ENCODE measurements at places on chromosomes 4 and X.

- DNase-seq, result no peak
These were observed 388.0 kb upstream of the GALNT7 start for GRCh38 chr4:172780566-172781081.

GRCh38 chr4:119592830-119593229 lies 35.8 kb downstream of the PDE5A start:
- DNase-seq, result no peak

DNA sequence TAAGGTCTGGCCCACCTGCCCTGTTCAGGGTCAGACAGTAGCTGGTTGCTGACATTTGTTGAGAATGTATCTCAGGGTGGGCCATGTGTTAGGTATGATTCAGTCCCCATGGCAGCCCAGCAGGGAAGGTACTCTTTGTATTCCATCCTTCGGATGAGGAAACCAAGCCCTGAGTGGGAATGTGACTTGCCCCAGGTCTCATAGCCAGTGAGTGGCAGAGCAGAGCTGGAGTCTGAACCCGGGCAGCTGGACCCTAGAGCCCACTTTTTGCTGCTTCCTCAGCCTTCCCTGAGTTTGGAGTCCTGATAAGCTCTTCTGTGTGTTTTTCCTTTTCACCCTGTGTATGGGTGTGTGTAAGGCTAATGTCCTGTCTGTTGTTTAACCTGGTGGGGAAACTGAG lies 21.6 kb upstream of the UBA1 start:
- DNase-seq, result no peak

DNA sequence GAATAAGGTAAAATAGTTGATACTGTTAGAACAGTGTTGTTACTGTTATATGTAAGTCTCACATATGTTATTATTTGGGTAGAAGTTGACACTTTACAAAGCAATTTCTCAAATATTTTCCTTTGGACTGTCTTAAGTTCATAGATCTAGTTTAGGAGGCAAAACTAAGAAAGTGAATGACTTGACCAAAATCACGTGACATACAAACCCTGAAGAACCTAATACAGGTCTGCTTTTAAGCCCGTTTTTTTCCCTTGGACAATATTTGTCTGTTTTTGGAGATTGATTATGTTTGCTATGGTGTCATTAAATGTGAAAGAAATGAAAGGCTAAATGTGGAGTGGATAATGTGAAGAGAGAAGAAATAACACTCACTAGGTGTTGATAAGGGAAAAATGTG lies 644.9 kb upstream of the PITX2 start:
- DNase-seq, result no peak

DNA sequence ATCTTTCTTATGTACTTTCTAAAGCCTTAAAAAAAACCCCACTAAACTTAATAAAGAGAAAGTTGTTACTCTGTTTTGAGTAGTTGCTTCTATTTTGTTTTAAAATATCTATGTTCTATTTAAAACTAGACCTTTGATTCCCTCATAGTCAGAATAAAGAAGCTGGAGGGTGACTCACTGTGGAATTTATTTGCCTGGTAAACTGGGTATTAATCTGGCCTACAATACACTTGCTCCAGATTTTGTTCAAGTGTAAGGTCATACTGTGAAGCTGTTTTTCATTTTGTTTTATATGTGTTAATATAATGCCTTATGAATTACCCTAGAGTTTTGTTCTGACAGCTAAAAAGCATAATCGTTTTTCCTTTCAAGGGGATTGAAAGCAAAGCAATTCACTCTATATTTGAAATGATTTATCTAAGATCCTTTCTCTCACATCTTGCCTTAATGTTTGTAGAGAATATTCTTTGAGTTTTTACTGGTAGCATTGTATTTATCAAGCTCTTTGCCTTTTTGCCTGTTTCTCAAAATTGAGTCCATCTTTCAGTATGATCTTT lies 277.4 kb upstream of the PITX2 start:
- DNase-seq, result no peak

- no peak for DNase-seq
These were observed 7.4 kb downstream of the ADRA2C start for GRCh38 chr4:3773552-3774001.

DNA sequence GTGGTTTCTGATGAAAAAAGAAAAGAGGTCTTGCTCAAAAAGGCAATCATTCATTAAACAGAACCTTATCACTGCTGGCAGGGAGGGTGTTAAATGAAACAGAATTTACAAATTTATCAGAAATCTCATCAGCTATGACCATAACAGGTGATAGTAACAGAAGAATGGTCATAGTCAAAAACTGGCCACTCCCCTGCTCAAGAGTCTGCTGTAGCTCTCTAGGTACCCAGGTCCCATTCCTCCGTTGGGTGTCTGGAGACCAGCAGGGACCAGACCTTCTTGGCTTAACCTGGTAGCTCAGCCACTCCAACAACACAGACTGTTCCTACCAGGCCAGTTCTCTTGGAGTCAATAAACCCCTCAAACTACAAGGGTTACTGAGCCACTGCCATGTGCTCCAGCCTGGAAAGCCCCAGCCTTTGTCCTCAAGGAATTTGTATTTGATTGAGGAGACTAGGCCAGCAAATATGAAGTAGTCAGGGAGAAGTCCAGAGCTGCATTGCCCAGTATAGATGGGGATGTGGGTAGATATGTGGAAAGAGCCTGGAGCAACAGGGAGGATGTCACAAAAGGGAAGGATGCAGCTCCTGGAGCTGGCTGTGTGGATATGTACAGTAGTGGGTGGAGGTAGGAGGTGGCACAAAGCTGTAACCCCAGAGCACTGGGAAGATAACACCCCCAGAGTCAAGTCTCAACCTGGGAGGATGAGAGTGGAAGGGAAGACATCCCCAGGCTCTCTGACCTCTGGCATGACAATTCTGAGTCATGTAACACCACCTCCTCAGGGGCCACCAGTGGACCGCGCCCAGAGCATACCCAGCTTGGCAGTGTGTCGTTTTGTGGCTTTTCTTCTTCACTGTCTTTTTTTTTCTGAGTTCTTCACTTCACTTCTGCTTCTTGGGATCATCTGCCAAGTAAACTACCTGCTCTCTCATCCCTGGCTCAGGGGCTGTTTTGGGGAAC lies 21.9 kb downstream of the RASL11B start:
- no peak for DNase-seq

DNA sequence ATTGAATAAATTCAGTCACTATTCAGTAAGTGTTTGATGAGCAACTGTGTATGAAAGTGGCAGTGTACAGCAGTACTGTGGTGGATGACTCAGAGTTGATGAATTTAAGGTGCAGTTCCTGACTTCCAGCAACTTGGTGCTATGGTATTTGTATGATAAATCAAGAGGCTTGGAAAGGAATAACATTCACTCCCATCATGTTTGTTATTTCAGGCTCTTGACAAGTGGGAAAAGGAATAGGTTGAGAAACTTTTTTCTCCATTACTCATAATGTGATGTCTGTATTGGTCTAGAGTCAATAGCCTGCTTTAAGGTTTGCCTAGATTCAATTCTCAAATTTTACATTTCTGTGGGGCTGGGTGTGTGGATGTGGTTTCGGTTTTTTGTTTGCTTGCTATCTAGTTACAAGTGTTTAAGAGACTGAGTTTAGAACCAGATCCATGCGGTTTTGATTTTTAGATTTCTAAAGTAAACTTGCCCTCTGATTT lies 35.1 kb upstream of the CYP2U1 start:
- no peak for DNase-seq

- no peak for DNase-seq
These were observed 904.2 kb downstream of the STPG2 start for GRCh38 chr4:97238956-97239666.

GRCh38 chr4:123856689-123857545 lies 460.3 kb downstream of the SPRY1 start:
- no peak for DNase-seq

DNA sequence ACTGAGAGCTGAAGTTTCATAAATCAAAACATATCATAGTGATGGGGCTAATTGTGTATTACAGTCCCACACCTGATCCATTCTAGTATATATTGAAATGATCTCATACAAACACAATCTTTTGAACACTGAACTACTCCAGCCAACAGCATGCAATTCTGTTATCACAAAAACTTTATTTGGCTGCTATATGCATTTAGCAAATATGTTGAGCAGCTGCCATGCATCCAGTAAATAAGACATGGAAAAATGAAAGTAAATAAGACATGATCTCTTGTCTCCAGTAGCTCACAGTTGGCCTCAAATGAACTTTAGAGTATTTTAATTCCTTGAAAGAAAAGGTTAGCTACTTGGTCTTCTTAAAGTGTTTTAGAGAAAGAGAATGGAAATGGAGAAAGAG lies 2.1 kb downstream of the AMBN start:
- no peak for DNase-seq

- DNase-seq, result no peak
These were observed 335.8 kb downstream of the SH3BGRL start for GRCh38 chrX:81537723-81538122.

DNA sequence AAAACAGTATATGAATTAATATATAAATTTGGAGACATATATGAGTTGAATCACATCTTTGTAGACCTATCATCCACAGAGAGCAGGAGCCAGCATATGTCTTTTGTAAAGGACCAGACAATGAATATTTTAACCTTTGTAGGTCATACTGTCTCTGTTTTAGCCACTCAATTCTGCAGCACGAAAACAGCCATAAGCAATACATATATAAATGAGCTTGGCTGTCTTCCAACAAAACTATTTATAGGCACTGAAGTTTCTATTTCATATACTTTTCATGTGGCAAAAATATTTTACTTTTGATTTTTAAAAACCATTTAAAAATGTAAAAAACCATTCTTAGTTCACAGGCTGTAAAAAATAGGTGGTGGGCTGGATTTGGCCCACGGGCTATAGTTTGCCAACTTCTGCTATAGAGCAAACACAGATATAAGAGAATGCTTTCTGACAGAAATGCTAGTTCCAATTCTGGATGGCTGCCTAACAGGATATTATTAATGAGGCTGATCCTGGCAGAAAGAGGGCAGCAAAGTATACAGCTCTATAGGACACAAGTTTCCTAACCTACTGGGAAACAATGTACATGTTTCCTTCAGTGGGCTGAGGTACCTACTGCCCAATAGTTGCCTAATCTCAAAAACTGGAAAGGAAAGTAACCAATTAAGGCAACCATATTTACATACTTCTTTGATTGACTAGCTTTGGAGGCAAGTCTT lies 58.1 kb upstream of the UCP1 start:
- no peak for DNase-seq

DNA sequence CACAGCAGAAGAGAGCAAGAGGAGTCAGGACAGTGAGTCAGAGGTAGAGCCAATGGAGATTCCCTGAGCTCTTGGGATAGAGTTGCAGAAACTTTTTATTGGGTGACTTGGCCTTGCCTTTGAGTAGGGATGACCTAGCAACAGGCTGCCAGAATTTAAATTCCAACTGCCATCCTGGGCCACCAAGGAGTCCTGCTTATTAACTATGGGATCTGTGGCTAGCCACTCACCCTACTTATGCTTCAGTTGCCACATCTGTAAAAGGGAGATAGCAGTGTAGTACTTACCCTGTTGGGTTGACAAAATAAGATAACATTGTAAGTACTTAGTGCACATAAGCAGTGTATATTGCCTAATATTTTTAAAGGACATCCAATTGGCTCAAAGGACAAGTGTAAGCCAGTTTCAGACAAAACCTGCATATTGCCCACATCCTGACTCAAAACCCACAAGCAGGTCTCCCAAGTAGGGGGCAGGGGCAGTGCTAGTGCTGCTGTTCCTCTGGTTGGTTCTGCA lies 43.5 kb upstream of the TMEM164 start:
- DNase-seq, result peak; percentile 30

DNA sequence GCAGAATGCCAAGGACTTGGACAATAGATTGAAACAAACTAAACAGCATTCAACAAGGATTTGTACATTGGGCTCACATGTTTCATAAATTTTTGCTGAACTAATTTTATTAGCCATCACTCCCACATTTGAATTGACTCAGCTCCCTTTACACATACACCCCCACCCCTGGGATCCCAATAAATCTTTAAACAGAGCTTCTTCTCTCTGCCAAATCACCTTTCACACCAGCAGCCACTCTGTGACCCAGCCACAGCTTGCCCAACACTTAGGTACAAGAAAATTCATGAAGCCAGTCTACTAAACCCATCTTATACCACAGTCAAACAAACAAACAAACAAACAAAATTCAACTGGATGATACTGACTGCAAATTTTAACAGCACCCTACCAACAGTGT lies 21.6 kb downstream of the PHKA2 start:
- no peak for DNase-seq

GRCh38 chr4:176293660-176294059 lies 24.6 kb upstream of the ASB5 start:
- no peak for DNase-seq

DNA sequence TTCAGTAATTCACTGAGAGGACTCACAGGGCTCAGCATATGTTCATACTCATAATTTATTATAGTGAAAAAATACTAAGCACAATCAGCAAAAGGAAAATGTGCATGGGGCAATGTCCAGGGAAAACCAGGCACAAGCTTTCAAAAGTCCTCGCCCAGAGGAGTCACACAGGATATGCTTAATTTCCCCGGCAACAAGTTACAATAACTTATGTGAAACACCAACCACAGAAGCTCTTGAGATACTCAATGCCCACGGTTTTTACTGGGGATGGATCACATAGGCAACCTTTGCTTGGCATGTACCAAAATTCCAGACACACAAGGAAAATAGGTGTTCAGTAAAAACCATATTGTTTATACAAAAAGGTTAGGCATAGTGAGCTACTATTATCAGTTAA lies 38.5 kb upstream of the STPG2 start:
- no peak for DNase-seq

- no peak for DNase-seq
These were observed 959 bp upstream of the REST start for GRCh38 chr4:56906489-56907393.

DNA sequence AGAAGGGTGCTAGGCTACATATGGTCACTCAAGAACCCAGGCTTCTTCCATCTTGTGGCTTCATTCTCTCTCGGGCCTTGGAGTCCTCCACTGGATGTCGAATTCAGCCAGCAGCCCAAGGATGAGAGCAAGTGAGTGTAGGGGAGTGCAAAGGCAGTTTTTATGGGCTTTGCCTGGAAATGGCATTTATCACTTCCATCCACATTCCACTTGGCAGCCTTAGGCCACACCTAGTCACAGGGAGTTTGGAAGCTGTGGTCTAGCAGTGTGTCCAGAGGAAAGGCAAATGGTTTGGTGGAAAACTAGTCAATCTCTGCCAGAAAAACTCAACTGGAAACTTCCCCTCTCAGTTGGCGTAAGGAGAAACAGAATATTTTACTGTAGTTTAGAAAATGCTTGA lies 59.0 kb downstream of the NHS start:
- no peak for DNase-seq

GRCh38 chr4:106369456-106370060 lies 980 bp upstream of the GIMD1 start:
- DNase-seq, result peak; percentile 69

Data from Jurkat, Clone E6-1 (cell line).